Ammon's horn (tissue), 1 donor: ENCODE measurements at places on chromosomes 7 and 10.

DNA sequence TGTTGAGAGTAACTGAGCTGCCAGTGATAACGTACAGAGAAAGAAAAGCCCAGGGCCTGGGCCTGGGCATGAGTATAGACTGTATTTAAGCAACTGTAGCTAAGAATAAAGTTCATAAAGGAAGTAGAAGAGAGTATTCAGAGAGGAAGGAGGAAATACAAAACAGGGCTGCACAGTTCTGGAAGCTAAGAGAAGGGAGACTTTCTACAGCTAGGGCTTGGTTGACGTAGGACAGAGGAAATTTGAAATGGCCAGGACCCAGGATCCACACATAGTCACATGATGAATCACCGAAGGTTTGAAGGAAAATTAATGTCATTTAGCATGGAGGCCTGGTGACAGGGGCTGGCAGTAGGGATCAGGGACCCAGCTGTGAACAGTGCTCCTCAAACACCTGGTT is 66.7 kb downstream of the ARL4A start:
- no peak for DNase-seq

- peak; percentile 82 for DNase-seq
Measured at GRCh38 chr7:135147899-135148721, at the start of gene TMEM140. Gene TMEM140, plus strand, starts transcription at chr7:135148072. Its CDS starts 16,370 bp downstream, at chr7:135164442.

- no peak for DNase-seq
Measured at GRCh38 chr10:3668966-3669330, 116.1 kb downstream of the KLF6 start.

- no peak for DNase-seq
Measured at GRCh38 chr7:122304996-122305421, 459 bp upstream of the FEZF1 start.

DNA sequence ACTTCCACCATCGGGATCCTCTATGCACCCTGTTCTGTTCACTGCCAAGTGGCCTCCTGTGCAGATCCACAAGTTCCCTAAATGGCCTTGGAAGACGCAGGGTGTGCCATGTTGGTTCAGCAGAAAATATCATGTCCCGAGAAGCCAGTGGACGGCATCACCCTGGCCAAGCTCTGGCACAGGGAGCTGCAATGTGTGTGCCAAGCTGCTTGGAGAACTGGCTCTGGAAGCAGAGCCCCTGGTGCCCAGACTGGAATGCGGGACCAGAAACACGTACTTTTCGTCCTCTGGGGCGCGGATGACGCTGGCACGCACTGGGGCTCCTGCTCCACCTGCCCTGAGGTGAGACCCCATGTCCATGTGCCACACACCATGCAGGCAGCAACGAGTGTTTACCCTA is 124.7 kb upstream of the CARD11 start:
- no peak for DNase-seq

DNA sequence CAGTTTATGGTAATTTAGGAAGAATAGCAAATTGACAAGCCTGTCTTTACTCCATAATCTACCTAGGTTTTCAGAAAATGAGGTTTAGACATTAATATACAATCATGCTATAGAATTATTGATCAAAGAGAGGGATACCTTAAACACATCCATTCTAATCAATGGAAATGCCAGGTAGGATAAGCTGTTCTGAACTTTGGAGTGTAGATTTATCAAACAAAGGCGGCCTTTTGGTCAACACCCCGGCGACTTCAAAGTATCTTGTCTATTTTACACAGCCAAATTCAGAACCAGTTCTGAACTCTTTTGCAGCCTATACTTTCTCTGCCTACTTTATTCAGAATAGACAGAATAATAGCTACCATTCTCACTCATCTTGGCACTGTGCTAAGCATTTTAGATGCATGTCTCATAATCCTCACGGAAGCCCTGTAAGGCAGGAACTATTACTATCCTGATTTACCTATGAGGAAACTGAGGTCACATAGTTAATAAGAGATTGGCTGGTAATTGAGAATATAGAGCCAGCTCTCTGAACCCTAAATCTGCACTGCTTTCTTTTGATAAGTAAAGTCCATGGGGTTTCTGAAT is 641.9 kb upstream of the LRRTM3 start:
- no peak for DNase-seq

DNA sequence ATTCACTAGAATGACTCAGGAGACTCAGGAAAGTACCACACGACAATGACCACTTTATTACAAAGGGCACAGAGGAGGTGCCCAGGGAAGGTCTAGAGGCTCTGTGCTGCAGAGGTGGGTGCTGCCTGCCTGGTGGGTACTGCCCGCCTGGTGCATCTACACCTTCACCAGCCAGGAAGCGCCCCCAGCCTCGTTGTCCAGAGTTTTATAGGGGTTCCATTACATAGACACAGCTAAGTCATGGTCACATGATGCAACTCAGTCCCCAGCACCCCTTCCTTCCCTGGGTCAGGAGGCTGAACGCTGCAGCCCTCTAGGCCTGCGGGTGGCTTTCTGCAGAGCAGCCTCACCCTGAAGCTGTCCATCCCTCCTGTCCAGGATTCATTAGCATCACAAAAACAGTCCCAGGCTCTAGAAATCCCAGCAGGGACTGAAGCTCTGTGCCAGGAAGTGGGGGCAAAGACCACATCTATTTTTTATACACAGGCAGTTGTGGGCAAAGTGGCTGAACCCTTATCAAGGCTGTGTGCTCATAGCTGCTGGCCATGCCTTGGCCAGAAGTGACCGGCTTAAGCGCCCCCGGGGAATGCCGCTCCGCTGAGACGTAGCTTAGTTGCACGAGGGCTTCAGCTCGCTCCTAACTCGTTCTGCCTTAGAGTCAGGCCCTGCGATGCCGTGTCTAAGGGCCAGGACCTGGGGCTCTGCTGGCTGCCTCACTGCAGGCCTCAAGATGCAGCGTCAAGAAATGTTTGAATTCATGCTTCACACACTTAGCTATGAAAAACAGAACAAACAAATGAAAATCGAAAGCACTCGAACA is 219.0 kb downstream of the GLRX3 start:
- DNase-seq: no peak

- peak; percentile 24 for DNase-seq
Measured at GRCh38 chr10:96656198-96656577, 64.1 kb downstream of the PIK3AP1 start.

GRCh38 chr10:53843736-53844362 is 957.2 kb downstream of the PCDH15 start:
- peak; percentile 46 for DNase-seq

DNA sequence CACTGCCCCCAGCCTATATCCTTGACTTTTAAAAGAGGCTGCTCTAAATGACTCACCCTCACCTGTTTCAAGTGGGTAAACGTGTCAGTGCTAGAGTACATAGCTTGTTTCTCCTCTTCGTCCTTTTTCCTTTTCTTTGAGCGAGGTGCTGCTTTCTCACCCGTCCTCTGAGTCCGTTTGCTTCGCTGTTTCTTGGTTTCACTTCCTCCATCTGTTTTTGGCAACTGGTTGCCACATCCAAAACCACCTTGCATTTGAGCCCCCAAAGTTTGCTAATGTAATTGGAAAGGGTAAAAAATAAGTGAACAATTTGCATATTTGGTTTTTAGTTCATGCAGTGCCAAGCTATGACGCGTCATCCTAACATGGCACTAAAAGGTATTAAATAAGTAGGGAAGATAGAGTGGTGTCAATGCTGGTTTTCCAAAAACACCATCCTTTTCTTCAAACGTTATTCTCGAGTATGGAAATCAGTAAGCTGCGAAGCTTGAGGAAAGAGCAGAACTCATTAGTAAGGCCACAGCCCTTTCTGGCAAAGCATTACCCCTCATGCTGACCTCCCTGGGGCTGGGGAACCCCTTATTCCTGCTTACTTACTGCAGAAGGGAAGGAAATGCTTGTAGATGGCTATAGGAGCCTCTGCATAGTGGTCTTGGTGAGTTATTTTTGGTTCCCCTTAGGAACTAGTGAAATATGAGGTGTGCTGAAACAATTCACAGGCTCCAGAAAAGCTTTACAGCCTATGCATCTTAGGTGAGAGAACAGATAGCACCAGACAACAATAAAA is 133.5 kb downstream of the GALNT11 start:
- DNase-seq: no peak

DNA sequence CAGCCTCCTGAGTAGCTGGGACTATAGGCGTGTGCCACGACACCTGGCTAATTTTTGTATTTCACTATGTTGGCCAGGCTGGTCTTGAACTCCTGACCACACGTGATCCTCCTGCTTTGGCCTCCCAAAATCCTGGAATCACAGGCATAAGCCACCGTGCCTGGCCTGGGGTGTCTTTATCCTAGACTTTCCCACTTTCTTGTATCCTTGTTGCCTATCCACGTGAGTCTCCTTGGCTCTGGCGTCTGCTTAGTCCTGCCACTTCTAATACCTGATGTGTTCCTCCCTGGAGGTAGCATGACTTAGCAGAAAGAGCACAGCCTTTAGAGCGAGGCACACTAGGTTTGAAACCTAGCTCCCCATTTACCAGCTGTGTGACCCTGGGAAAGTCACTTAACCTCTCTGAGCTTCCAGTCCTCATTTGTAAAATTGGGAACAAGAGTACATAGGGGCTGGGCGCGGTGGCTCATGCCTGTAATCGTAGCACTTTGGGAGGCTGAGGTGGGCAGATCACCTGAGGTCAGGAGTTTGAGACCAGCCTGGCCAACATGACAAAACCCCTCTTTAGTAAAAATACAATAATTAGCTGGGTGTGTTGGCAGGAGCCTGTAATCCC is 344.6 kb downstream of the TYW1 start:
- DNase-seq: no peak
